Islet precursor cell (in vitro differentiated cells): ENCODE measurements at places on chromosomes 1 and 21.

DNA sequence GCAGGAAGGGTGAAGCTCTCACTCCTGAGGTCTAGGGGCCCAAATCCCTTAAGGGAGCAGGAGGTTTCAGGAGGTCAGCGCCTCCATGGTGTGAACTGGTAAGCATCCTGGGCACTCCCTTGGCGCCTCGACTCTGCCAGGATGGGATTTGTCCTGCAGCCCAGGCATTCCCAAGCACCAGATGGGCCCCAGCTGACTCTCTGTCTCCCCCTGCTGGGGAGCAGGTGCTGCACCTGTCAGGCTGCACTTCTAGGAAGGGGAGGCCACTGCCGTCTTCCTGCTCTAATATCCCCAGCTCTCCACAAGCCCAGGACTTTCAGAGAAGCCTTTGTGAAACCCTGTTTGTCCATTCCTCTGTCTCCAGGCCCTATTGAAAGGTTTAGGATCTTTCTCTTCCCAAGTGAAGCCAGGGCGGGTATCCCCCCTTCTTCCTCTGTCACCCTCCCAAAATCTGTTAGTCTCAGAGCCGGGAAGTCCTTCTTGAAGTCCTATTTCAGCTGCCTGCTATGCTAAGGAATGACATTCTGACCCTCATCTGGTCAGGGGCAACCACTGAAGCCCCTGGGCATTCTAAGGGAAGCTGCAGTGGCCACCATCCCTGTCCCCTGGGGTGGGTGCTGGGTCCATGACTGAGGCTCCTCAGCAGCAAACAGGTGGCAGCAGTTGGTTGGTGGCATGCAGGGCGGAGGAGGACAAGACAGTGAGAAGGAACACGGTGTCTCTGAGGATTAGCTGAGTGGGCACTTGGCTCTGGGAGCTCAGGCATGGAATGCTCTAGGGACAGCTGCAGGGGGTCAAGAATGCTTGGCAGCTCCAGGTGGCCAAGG, 3.2 kb downstream of the MYBPH start:
- DNase-seq: peak; percentile 88

DNA sequence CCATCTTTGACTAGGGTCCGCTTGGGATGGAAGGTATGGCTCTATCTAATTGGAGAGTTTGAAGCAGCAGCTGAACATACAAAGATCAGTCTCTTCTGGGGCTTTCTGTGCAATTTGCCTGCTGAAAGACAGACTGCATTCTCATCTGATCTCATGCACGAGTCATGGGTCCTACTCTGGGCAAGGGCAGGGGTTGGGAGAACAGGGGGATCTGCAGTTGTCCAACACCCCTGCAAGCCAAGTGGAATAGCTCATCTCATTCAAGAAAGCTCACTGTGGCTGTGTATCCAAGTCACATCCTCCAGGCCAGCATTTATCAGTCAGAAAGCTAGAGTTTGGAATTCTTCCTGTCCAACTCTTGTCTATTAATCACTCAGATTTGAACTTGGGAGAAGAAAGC, 177.2 kb upstream of the C8B start:
- DNase-seq: peak; percentile 69

DNA sequence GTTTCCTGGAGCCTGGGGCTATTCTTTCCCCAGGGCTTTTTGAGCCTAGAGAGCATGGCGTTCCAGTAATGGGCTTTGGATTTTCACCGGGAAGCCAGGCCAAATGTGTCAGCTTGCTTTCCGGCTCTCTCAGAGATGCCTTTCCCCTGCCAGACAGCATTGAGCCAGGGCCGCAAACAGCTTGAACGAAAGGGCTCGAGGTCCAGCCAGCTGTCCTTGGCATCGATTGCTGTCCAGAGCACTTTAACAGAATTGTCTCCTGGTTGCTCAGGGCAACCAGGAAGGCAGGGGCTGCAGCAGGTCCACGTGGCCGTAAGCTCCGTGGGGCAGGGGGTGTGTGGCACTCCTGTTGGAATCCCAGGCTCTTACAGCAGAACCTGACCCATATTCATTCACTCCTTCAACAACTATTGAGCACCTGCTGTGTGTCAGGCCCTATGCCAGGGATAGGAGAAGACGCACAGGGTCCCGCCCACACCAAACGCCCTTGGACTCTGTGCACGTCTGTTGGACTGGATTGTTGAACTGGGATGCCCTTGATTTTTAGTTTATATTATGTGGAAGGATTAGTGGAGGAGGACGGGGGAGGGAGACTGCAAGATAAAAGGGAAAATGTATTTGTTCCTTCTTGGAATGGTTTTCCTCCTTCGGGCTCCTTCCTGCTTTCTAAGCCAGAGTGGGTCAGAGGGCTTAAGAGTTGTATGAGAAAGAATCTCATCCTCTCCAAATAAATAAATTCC, 38.7 kb upstream of the EFHD2 start:
- DNase-seq: no peak

- DNase-seq: peak; percentile 88
These were observed 5.0 kb downstream of the JMJD4 start for GRCh38 chr1:227729881-227730629.

DNA sequence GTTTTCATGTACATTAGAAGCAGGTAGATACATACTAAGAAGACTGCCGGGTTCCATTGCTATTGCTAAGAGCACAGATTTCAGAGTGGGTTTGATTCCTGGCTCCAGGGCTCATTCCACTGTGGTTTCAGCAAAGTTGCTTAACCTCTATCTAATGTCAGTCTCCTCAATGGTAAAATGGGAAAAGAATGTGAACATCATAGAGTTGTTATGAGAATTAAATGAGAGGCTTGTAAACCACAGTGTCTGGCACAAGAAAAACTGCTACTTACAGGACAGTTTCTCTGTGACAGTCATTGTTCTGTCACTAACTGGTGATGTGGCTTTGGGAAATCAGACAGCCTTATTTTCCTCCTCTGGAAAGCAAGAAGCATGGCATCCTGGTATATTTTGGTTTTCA, 10.7 kb upstream of the PLXNA2 start:
- DNase-seq: peak; percentile 84

DNA sequence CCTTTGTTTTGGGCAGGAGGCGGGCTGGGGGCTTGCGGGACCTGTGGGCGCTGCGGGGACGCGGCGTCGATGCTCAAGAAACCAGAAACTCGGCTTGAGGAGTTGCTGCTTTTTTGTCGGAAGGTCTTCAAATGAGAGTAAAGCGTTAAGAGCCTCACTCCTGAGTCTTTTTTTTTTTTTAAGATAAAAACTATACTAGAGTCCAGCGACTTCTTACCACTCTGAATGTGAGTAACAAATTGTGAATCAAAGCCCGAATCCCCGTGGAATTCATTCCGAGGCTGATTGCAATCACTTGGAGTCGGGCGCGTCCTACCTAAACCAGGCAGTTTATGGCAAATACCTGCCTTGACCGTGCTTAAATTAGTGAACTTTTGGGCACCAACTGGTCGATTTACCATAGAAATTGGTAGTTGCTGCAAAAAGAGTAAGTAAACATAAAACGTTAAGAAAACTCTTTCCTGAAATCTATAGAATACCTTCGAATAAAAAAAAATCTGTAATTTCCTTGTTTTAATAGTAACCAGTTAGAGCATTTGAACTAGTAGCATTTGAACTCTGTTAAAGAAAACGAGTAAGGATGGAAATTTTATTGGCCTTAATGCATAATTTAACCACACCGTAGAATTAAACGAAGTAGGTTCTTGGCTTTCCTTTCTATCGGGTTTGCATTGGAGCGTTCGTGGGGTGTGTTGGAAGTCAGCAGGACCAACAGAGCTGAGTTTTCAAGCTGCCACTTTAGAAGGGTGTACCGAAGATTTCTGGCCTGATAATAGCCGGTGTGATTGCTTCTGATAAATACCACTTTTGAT, 769 bp downstream of the GPSM2 start:
- no peak for DNase-seq

- no peak for DNase-seq
These were observed 96.9 kb downstream of the ADSS2 start for GRCh38 chr1:244354810-244355278.

DNA sequence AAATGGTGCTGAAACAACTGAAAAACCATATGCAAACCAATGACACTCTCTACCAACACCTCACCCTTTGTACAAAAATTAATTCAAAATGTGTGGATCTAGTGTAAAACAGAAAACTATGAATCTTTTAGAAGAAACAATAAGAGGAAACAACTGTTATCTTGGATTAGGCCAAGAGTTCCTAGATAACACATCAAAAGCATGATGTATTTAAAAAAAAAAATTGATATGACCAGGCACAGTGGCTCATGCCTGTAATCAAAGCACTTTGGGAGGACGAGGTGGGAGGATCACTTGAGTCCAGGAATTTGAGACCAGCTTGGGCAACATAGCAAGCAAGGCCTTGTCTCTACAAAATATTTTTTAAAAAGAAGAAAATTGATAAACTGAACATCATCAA, 79.0 kb downstream of the EIF4G3 start:
- DNase-seq: no peak

DNA sequence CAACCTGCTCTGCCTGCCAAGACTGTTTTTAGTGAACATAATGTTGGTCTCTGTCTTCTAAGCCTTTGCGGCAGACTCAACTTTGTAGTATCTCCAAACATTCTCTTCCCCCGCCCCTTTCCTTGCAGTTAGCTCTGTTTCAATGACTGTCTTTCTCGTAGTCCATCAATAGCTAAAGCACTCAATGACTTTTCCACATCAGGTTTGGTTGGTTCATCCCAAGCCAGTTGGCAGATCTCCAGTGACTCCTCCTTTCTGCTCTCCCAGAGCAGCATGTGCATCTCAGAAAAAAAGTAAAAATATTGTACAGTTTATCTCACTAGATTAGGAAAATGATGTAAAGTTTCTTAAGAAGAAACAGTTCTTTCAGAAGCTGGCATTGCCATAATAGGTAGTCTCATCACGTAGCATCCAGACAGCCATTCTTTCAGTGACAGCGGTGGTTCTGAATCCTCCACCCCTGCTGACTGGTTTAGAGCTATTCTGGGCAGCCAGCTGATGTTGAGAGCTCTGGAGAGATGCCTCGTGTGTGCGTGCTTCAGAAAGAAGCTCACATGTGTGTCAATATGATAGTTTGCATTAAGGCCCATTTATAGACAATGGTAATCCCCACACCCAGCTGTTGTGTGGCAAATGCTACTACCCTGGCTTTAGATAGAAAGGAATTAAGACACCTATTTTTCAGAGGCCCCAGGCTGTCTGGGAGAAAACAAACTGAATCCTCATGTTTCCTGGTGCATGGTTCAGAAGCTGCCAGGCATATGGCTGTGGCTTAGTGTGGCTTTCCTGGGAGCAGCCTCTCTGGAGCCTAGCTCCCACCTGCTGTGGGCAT, 53.2 kb downstream of the CNN3 start:
- no peak for DNase-seq

- DNase-seq: peak; percentile 45
These were observed 219.4 kb downstream of the LRRC7 start for GRCh38 chr1:69787151-69787550.

- no peak for DNase-seq
These were observed 26.8 kb upstream of the KDM4A start for GRCh38 chr1:43622901-43623780.

DNA sequence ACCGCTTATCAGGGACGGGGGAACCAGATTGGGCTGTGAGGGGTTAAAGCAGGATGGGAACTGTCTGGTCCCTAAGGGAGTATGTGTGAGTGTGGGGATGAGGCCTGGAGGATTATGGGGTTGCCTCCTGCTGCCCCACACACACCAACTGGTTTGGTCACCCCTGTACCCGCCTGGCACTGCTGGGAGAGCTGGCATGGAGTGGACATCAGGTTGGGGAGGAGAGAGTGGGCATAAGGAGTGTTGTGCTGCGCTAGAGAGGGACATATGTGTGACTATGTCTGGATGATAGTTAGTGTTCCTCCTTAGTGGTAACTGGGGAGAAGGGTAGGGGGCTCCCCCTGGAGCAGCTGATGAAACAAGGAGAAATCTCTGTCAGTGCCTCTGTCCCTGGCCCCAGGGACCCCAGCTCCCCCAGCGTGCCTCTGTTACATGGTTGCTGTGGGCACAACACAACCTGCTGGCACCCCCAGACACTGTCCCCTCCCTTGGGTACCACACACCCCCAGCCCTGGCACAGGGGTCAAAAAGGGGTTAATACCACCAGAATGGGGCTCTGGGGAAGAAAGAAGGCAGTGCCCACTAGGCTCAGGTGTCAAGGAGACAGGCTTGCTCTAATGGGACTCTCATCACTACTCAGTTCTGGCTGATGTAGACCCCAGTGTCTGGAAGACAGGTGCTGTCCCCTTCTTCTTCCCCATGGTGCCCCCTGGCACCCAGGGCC, 1.9 kb downstream of the ZBTB7B start:
- no peak for DNase-seq

DNA sequence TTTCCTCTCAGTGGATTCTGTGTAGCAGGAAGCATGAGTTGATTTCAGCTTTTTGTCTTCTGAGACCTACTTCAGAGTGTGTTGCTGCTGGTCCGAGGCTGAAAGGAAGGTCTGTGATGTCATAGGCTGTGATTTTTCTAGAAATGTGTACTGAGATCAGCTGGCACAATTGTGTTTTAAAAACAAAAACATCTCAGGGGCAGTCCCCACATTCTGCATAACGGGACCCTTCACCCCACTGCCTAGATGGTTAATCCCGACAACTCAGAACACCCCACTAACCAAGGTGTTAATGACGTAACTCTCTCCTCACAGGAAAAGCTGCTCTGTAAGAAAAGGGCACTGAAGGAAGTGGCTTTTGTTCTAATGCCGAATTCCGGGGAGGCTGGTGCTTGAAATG, 59.8 kb upstream of the PPP2R5A start:
- DNase-seq: no peak

GRCh38 chr1:106344494-106344893, 712.0 kb upstream of the PRMT6 start:
- no peak for DNase-seq

GRCh38 chr1:228242409-228242808, 34.6 kb downstream of the OBSCN start:
- DNase-seq: no peak

DNA sequence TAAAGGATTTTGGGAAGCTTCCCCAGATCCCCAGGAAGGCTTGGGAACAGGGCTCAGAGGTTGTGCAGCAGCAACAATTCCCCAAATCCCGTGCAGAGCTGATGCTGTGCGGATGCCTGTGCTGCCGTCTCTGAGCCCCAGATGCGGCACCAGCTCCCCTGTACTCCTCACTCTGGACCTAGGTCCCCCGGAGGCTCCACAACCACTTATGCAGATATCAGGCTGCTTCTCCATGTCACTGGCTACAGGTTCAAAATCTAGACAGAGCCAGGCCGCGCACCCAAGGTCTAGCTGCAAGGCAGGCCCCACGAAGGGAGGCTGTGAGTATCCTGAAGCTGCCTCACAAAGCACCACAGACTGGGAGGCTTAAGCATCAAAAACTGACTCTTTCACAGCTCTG, 81.6 kb downstream of the PDE9A start:
- DNase-seq: no peak

- DNase-seq: peak; percentile 93
These were observed 32.0 kb upstream of the TENT5B start for GRCh38 chr1:27044613-27045151.
